HFFc6 (cell line): ENCODE measurements at places on chromosomes 2 and 18. TPM values are rescaled to one million over a fixed set of nuclear protein-coding genes. Genes with fewer than 3 reads are reported as not detected.

DNA sequence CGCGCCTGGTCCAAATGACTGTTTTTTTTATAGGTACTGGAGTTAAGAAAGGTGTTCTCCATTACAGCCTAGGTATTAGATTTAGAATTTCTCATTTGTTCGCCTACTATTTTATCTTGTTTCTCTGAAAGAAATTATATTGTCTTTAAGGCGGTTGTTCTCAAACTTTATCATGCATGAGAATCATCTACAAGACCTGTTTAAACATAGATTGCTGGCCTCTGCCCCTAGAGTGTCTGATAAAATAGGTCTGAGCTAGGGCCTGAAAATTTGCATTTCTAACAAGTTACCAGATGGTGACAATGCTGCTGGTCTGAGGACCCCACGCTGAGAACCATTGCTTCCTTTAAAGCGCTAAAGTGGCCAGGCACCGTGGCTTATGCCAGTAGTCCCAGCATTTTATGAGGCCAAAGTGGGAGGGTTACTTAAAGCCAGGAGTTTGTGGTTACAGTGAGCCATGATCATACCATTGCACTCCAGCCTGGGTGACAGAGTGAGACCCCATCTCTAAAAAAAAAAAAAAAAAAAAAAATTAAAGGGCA lies 34.0 kb upstream of the RNF138 start:
- no peak for DNase-seq

DNA sequence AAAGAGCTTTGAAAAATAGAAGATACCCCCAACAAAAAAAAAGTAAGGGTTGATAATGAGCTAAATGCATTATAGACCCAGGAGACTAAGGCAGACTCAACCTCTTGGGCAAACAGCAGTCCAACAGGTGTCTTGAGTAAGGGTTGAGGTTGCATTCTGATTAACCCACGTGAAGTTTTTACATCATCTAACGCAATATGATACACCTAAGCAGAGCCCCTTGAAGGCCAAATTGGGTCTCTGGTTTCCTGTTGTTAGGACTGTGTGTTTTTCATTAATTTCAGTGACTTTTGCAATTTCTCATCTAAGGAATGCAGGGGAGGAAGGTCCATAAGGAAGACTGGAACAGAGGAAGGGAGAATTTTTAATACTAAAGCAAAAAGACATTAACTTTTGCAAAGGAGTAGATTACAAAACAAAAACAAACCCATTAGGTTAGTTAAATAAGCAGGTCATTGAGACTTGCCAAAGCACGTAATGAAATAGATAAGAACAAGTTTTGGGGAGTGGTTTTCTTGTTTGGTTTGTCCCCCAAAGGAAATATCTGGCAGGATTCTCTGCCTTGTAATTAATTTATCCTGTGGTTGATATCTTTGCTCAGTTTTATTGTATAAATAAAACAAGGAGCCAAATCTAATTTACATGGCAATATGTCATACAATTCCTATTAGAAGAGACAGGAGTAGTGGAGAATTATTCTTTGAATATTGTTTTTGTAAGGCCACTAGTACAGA lies 244.3 kb downstream of the ETAA1 start:
- DNase-seq, result no peak

DNA sequence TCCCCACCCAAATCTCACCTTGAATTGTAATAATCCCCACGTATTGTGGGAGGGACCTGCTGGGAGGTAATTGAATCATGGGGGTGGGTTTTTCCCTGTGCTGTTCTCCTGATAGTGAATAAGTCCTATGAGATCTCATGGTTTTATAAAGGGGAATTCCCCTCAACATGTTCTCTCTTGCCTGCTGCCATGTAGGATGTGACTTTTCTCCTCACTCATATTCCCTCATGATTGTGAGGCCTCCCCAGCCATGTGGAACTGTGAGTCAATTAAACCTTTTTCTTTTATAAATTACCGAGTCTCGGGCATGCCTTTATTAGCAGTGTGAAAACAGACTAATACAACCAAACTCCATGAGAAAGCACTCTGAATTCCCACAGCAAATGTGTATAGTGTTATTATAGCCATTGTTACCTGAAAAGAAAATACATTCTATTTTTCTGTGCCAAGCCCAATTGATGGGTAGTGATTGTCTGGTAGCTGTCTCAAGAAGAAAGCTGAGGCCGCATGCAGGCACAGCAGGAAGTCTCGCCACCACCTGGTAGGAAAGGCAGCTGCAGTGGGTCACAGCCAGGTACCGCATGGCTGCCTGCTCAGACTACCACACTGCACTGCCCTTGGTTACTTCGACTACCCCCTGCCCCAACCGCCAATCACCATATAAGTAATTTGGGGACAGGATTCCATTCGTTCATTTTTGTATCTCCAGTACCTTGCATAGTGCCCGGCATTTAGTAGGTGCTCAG lies 10.3 kb upstream of the ZBTB7C start:
- DNase-seq, result no peak

DNA sequence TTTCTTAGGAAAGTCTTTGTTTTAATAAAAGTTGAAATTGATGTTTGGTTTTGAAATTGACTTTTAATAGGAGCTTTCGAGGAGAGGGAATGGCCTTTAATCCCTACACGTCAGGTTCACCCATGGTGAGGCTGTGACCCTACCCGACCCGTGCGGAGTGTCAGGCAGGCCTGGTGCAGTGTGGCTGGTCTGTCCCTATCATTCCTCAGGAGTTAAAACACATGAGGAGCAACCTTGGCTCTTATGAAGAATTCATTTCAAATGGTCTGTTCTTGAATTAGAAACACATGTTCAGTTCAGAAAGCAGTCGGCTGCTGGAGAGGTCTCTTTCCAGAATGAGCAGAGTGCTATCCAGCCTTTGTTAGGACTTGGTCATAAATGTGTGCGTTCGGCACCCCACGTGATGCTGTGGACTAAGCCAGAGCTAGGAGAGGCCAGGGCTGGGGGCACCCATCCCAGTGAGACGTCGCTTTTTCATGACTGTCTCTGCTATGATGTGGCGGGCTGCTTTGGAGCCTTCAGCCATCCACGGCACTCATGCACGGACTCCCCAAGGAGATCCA lies 54.7 kb downstream of the EMILIN2 start:
- DNase-seq, result peak; percentile 34

GRCh38 chr2:62163834-62164233 lies 32.1 kb upstream of the B3GNT2 start:
- DNase-seq, result no peak

DNA sequence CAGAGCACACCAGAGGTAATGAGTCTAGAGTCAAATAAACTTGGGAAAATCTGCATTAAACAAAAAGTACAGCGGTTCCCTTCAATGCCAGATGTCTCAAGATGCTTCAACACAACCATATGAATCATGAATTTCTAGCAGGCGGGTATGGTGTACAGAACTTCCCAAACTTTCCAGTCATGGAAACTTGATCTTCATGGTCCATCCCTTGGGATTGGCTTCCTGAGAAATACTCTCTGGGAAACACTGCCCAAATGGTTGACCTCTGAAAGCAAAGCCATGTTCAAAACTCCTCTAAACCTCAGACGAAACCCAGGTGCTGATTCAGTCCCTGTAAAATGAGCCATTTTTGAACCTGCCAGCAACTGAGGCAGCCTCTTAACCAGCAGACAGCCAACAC lies 16.4 kb upstream of the TMEM247 start:
- DNase-seq, result no peak

- DNase-seq, result no peak
Observed at GRCh38 chr18:58125756-58126155, 81.7 kb downstream of the NEDD4L start.

DNA sequence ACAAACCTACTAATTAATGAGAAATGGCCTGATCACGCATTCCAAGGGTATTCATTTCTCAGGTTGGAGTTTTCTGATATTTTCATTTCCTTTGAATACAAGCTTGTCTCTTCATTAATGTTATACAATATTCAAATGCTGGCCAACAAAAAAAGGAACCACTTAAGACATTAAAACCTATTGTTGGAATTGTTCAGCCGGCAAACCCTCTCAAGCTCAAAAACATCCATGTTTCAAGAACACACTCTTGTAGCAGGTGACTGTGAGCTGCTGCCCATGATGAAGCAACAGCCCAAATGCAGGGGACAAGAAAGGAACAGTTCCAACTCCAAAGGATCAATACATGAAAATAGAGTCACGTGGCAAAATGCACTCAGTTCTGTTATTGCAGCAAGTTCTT lies 454.5 kb downstream of the BCL11A start:
- DNase-seq, result no peak

GRCh38 chr2:19336781-19337180 lies 21.6 kb downstream of the OSR1 start:
- no peak for DNase-seq

DNA sequence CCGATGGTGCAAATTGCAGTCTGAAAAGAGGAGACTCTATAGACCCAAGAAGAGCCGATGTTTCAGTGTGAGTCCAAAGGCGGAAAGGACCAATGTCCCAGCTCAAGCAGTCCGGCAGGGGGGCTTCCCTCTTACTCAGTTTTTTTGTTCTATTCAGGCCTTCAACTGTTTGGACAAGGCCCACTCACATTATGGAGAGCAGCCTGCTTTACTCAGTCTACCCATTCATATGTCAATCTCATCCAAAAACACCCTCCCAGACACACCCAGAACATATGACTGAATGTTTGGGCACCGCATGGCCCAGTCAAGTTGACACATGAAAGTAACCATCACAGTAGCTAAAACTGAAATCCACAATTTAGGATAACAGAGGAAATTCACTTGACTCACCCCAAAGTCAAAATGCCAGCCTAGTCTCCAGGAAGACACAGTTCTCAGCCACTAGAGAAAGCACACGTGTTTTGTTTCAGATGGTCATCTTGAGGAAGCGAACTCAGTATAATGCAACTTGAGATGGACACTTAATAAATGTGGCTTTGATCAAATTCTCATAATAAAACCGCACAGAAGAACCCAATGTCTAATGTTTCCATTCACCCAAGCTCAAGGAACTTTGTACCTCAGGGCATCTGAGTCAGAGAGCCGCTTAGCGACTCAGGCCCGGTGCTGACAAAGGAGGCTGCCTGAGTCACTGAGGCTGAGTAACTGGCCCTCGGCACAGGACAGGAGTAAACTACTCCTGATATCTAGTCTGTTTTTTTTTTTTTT lies 2.4 kb downstream of the FHL2 start:
- DNase-seq, result peak; percentile 99

DNA sequence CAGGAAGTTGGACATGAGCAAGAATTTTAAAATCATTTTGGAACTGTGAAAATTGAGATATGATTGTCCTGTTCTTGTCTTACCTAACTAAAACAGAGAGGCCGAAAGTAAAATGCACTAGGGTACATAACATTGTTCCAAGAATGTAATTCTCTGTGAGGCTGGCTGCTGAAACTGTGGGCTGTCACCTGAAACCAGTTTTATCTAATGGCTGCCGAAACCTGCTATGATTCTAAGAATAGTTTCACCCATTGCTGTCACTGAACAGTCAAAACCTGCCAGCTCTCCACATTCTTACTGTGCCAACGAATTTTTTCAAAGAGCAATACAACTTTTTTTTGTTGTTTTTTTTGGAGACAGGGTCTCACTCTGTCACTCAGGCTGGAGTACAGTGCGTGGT lies 119.3 kb upstream of the ZSWIM2 start:
- no peak for DNase-seq

ERFE gene
- 0.19 to 0.40 TPM in 2 of 3 replicates, not detected in the other for total RNA-seq

GRCh38 chr2:188557081-188557480 lies 265.4 kb downstream of the GULP1 start:
- DNase-seq, result no peak

GRCh38 chr2:70561893-70562292 lies 8.3 kb upstream of the TGFA start:
- DNase-seq, result no peak

DNA sequence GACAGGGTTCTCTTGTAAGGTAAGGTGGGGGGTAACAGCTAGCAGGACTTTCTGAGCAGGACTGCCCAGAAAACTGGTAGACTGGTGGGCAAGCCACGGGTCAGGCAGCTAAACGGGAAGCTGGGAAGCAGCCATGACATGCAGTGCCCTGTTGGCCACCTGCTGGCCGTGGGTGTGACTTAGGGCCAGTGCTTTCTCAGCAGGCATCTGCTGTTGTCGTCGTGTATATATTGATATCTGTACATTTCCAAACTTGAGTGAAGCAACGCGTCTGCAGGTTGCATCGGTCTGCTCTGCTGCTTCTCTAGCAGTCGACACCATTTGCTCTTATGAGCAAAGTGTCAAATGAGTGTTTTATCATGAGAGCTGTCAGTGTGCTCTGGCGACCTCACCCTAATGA lies 31.0 kb downstream of the COA5 start:
- DNase-seq, result no peak

DNA sequence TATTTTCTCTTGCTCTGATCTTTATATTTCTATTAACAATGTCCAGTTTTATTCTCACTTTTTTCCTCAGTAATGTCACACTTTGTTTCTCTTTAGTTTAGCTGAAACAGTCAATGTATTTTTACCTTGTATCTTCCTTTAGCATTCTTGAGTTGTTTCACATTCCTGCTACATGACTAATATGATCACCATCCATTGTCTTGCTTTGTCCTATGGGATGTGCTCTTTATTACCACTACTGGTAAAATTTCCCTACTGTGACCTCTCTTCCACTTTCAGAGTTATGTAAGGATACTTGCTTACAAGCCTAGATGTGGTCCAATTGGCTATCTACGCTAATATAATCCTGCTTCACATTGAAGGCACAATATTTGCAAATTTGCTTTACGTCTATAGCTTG lies 457.9 kb downstream of the PIK3C3 start:
- no peak for DNase-seq

GRCh38 chr2:102154364-102154763 lies 11.8 kb downstream of the IL1R1 start:
- no peak for DNase-seq

DNA sequence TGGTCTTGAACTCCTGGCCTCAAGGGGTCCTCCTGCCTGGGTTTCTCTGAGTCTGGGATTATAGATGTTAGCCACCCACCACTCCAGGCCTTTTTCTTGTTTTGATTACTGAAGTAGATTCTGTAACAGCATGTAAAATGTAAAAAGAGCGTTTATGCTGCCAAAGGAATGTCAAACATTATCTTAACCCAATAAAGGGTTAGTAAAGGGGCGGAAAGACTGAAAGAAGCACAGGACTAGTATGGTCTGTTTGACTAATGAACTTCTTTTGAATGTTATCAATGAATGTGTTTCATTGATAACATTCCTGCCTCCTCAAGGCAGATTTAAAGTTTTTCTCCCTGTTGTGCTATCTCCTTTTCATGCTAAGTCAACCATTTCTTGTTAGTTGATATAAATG lies 29.4 kb downstream of the GPD2 start:
- no peak for DNase-seq
